ENCODE measurements at places on chromosomes 1 and 21.

DNA sequence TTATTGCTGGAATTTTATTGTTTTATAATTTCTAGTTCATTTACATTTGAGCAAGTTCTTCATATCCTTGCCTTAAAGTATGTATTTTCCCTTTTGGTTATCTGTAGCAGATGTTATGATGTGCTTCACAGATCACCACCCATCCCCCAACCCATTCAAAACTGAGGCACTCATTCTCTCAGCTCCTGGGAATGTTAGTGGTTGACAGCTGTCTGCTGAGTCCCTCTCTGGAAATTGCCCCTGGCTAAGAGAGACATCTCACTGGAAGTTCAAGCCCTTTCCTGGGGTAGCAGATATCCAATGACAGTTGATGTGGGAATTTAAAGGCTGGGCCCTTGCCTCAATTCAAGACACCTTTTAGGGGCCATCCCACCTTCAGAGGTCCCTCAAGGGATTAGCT lies 4.3 kb upstream of the DPYD start:
- no peaks in the 10 kb centered on the region for H3K36me3 ChIP-seq
- H3K4me3 ChIP-seq, result no peak overlapping the region
- H3K27me3 ChIP-seq, result no peaks in the 10 kb centered on the region
- H3K4me1 ChIP-seq, result no peaks in the 10 kb centered on the region
- DNase-seq, result no peak

DNA sequence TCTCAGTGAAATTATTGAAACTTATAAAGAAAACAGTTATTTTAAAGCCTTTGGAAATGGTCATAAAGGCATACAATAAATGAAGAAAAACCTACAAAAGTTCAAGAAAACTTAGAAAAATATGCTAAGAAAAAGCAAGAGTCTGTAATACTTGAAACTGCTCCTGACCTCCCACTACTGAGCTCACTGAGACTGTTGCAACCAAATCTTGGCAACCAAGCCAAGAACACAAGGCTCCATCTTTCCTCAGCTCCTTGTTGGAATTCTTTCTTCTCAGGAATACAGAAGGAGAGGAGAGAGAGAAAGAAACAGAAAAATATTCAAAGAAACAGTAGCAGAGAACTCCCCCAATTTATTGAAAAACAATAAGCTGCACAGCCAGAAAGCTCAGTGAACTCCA lies 160.5 kb downstream of the RASAL2 start:
- no peaks in the 10 kb centered on the region for H3K27me3 ChIP-seq
- no peak for DNase-seq
- H3K4me3 ChIP-seq, result no peak overlapping the region
- no peaks in the 10 kb centered on the region for H3K36me3 ChIP-seq
- no peak overlapping the region for H3K27ac ChIP-seq
- H3K4me1 ChIP-seq, result no peaks in the 10 kb centered on the region

DNA sequence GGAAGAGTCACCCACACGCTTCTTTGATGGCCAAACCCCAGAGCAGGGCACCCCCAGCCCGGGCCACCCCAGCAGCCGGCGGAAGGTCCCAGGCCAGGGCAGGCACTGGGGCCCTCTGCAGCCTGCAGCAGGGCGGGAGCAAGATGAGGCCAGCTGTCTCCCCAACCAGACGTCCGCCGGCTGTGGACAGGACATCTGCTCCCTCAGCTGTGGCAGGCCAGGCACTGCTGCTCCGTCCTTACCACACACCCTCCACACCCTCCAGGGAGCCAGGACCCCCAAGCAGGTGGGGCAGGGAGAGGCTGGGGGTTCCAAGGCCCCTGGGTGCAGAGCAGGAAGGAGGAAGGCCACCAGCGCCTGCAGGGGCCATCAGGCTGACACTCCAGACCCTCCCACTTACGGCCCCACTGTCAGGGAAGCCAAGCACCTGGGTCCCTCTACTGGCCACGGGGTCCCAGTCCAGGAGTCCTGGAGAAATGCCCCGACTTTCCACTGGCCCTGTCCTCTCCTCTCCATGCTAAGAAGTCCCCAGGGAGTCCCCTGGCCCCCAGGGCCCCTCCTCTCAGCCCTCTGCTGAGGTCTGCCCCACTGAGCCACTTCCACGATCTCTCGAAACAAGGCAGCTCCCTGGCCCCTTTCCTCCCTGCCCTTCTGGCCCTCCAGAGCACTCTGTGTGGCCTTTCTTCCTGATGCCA lies 5.6 kb downstream of the WNT9A start:
- H3K4me1 ChIP-seq, result peaks cover 10% of the 10 kb centered on the region
- H3K27ac ChIP-seq, result no peak overlapping the region
- H3K4me3 ChIP-seq, result no peak overlapping the region

- H3K27me3 ChIP-seq, result no peaks in the 10 kb centered on the region
- no peaks in the 10 kb centered on the region for H3K36me3 ChIP-seq
- H3K4me1 ChIP-seq, result peaks cover 12% of the 10 kb centered on the region
- no peak overlapping the region for H3K27ac ChIP-seq
- no peak for DNase-seq
- H3K4me3 ChIP-seq, result no peak overlapping the region
These were observed 74.9 kb downstream of the JAK1 start for GRCh38 chr1:64891448-64891825.

DNA sequence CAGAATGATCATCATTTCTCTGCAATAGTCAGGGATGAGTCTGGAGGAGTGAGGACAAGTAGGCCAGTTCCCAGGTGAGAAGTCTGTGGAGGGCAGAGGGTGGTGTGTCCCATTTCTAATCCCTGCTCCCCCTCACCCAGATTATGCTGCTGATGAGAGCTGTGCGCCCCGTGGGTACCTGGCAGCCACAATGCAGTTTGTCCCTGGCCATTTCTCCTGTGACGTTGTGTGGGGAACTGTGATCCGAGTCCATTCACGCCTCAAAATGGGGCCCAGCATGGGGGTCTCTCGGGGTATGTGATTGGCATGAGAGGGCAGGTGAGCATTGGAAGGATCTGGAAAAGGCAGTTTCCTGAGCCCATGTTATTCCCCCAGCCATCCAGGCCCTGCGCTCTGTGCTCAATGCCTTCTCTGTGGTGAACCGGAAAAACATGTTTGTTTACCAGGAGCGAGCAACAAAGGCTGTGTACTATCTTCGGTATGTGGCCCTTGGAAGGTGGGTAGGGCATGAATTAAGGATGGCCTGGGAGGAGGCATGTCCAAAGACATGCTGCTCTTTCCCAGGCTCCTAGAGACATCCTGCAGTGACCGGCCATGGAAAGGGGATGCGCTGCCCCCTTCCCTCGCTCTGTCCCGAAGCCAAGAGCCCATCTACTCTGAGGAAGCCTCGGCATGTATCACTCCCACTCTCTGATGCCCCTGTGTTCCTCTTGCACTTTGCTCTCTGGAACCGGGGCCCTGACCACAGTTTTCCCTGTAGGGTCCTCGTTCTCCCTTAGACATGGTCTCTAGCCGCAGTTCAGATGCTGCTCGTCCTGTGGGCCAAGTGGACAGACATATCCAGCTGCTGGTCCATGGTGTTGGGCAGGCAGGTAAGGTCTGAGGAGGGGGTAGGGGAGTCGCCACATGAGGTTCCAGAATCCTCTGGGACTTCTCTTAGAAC lies 16.4 kb downstream of the HYI start:
- peaks cover 19% of the 10 kb centered on the region for H3K36me3 ChIP-seq
- no peaks in the 10 kb centered on the region for H3K4me1 ChIP-seq
- no peak overlapping the region for H3K4me3 ChIP-seq
- no peaks in the 10 kb centered on the region for H3K27me3 ChIP-seq
- no peak overlapping the region for H3K27ac ChIP-seq

DNA sequence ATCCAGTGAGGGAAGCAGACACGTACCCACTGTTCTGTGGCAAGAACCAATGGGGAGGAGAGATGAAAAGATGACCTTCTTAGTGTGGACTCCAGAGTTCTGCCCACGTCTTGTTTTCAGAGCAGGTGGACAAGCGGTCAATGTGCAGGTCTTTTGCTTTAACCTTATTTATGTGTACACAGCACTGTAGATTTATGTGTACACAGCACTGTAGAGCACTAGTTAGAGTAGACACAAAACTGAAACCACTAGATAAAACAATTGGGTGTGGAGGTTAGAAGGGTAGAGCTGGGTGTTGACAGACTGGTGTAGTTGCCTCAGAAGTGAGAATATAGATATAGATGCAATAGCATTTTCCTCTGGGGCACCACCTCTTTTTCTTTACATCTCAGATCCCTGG lies 150.0 kb downstream of the MAGI3 start:
- no peak overlapping the region for H3K4me3 ChIP-seq
- H3K27me3 ChIP-seq, result no peaks in the 10 kb centered on the region
- no peaks in the 10 kb centered on the region for H3K36me3 ChIP-seq
- no peak for DNase-seq

- peaks cover 22% of the 10 kb centered on the region for H3K4me1 ChIP-seq
- H3K4me3 ChIP-seq, result peak overlapping the region; percentile 65
These were observed 867 bp downstream of the PTGFRN start for GRCh38 chr1:116910379-116911187.

- H3K27me3 ChIP-seq, result no peaks in the 10 kb centered on the region
- peaks cover 14% of the 10 kb centered on the region for H3K4me1 ChIP-seq
- DNase-seq, result no peak
- H3K27ac ChIP-seq, result no peak overlapping the region
These were observed 3.5 kb downstream of the HHAT start for GRCh38 chr1:210332233-210332632.

DNA sequence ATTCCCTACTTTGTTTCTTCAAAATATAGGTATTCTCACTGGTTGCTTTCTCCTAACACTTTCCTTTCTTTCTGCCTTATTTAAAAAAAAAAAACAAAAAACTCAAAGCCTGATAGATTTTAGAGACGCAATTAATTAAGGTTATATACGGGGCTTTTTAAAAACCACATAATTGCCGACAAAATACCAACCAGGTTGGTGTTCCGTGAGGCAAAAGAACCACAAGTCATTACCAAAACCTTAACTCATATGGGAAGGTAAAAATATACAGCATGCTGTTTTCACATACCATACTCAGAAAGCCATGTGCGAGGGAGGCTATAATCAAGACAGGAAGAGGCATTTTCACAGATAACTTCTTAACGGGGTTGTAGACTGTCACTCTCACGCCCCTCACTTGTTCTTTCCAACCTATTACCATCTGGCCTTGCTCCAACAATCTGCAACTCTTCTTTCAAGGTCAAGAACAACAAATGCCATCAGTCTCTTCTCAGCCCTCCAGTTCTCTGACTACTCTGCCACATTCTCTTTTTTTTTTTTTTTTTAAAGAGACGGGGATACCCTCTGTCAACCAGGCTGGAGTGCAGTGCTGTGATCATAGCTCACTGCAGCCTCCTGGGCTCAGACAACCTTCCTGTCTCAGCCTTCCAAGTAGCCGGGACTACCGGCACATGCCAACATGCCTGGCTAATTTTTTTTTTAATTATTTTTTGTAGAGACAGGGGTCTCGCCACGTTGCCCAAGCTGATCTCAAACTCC lies 102.6 kb downstream of the APP start:
- DNase-seq, result no peak
- no peak overlapping the region for H3K4me3 ChIP-seq
- no peaks in the 10 kb centered on the region for H3K27me3 ChIP-seq
- H3K36me3 ChIP-seq, result no peaks in the 10 kb centered on the region
- no peak overlapping the region for H3K27ac ChIP-seq

GRCh38 chr1:39711104-39711965 lies 20.1 kb upstream of the HPCAL4 start:
- peak; percentile 41 for DNase-seq
- H3K27ac ChIP-seq, result no peak overlapping the region
- H3K36me3 ChIP-seq, result no peaks in the 10 kb centered on the region
- peaks cover 27% of the 10 kb centered on the region for H3K27me3 ChIP-seq

DNA sequence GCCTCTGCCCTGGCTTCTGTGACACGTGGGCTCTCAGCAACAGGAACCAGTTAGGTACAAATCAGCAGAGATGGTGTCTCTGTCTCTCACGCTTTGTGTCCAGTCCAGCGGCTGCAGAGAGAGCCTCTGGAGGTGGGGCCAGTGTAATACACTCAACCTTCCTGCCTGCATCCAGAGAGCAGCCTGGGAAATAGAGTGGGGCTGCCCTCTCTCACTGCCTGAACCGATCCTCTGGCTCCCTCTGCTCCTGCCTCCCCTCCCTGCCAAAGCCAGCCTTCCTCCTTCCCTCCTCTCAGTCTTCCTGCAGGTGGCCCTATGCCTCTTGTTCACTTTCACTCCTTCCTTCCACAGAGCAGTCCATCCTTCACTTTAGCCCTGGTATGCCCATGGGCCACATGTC lies at the start of gene ZNF648:
ZNF648 (minus strand) TSS at position 119 of the 400 bp plus-strand sequence. CDS start 3,702 bp downstream, outside the sequence.
- H3K4me1 ChIP-seq, result no peaks in the 10 kb centered on the region
- no peak within 1 kb of the TSS for H3K27ac ChIP-seq
- H3K36me3 ChIP-seq, result no peaks in the 10 kb centered on the region
- H3K4me3 ChIP-seq, result no peak within 1 kb of the TSS
- DNase-seq, result no peak
